ENCODE measurements at places on chromosomes 1 and 21. TPM values are rescaled to one million over a fixed set of nuclear protein-coding genes. Genes with fewer than 3 reads are reported as not detected.

Gene C1orf116
- not detected for total RNA-seq

Gene KLF18
- not detected for total RNA-seq

Gene TTLL10
- total RNA-seq = 0.15 TPM

Gene MPZ
- 3.0 TPM for total RNA-seq

GRCh38 chr1:43206600-43207228 is 34.6 kb downstream of the CFAP57 start:
- H3K4me3 ChIP-seq = no peak overlapping the region
- no peaks in the 10 kb centered on the region for H3K4me1 ChIP-seq
- H3K27ac ChIP-seq = no peak overlapping the region
- peaks cover 2% of the 10 kb centered on the region for H3K27me3 ChIP-seq
- DNase-seq = no peak

- peaks cover 7% of the 10 kb centered on the region for H3K36me3 ChIP-seq
- no peak for DNase-seq
- H3K4me1 ChIP-seq = peaks cover 20% of the 10 kb centered on the region
- peaks cover 4% of the 10 kb centered on the region for H3K27me3 ChIP-seq
- H3K4me3 ChIP-seq = no peak overlapping the region
- H3K27ac ChIP-seq = no peak overlapping the region
Measured at GRCh38 chr1:231966983-231967382, 340.4 kb downstream of the DISC1 start.

- H3K27ac ChIP-seq = peak overlapping the region; percentile 89
- H3K27me3 ChIP-seq = no peaks in the 10 kb centered on the region
- DNase-seq = peak; percentile 15
Measured at GRCh38 chr1:230067419-230067870, 407 bp downstream of the GALNT2 start.

DNA sequence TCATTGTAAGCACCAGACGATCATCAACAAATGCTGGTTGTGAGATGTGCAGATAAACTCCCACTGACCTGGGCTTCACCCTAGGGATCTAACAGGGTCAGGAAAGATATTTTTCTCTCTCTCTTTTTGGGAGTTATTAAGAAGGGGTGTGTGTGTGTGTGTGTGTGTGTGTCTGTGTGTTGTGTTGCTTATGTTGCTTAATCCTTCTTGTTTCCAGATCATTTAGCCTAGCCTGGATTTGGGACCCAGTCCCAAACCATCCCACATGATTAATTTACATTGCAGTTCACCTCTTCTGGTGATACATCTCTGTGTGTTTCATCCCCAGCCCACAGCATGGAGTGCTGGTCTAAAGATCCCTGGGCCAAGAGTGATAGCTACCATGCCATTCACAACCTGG is 122.8 kb upstream of the IPO9 start:
- H3K4me1 ChIP-seq = no peaks in the 10 kb centered on the region
- no peak for DNase-seq
- H3K27me3 ChIP-seq = peaks cover 8% of the 10 kb centered on the region
- H3K27ac ChIP-seq = no peak overlapping the region
- H3K4me3 ChIP-seq = no peak overlapping the region

GRCh38 chr1:64337475-64337874 is 132.5 kb upstream of the CACHD1 start:
- H3K27me3 ChIP-seq = no peaks in the 10 kb centered on the region
- no peak overlapping the region for H3K4me3 ChIP-seq
- H3K27ac ChIP-seq = no peak overlapping the region

- H3K4me1 ChIP-seq = no peaks in the 10 kb centered on the region
- H3K27me3 ChIP-seq = peaks cover 5% of the 10 kb centered on the region
- no peak for DNase-seq
- H3K27ac ChIP-seq = no peak overlapping the region
- H3K36me3 ChIP-seq = no peaks in the 10 kb centered on the region
Measured at GRCh38 chr1:186722711-186723309, 42.6 kb upstream of the PTGS2 start.

GRCh38 chr1:94269921-94270320 is 32.5 kb upstream of the ARHGAP29 start:
- no peaks in the 10 kb centered on the region for H3K36me3 ChIP-seq
- no peak overlapping the region for H3K4me3 ChIP-seq
- no peaks in the 10 kb centered on the region for H3K4me1 ChIP-seq
- DNase-seq = no peak
- H3K27ac ChIP-seq = no peak overlapping the region
- no peaks in the 10 kb centered on the region for H3K27me3 ChIP-seq

DNA sequence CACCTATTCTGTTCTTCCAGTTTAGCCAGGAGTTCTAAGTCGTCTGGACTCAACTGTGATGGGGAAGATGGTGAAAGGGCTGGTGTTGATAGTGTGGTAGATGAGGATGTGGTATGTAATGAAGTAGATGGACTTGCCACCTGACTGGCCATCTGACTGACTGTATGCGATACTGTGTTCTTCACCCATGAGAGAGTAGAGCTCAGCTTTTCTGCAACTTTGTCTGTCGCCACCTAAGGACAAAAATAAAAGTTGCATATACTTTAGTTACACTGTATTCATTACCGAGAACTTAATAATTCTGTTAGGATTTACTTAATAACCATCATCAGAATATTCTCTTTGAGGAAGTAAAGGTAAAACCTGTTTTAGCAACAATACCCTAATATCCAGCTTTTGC is 48.5 kb downstream of the EVI5 start:
- no peak for DNase-seq
- H3K4me3 ChIP-seq = no peak overlapping the region
- H3K27me3 ChIP-seq = peaks cover 4% of the 10 kb centered on the region
- H3K36me3 ChIP-seq = no peaks in the 10 kb centered on the region

- H3K27me3 ChIP-seq = peaks cover 2% of the 10 kb centered on the region
- H3K4me3 ChIP-seq = no peak overlapping the region
- no peaks in the 10 kb centered on the region for H3K4me1 ChIP-seq
Measured at GRCh38 chr1:192877283-192877886, 68.5 kb downstream of the RGS2 start.

DNA sequence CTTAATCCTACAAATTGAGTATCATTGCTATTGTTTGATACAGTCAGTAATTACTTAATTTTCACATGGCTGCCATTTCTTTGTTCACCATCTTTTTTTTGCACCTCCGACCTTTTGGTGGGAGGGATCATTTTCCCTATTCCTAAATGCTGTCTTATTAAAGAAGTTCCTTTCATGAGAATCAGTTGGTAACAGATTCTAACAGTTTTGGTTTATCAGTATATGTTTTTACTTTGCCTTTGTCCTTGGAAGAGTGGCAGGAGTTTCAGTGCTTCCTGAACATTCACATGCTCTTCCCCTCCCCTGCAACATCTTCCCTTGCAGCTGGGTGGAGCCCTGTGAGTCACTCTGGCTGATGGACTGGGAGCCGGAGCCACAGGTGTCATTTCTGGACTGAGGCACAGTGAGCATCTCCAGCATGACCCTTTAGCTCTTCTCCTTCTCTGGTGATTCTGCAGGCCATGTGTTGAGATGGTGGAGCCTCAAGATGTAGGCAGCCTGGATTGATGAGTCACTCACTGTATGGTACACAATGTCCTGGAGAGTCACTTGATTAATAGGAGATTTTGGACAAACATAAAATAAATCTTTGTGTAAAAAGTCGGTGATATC is 217.7 kb downstream of the URB2 start:
- H3K27me3 ChIP-seq = peaks cover 16% of the 10 kb centered on the region
- H3K36me3 ChIP-seq = no peaks in the 10 kb centered on the region
- no peaks in the 10 kb centered on the region for H3K4me1 ChIP-seq
- no peak overlapping the region for H3K27ac ChIP-seq
- no peak overlapping the region for H3K4me3 ChIP-seq

GRCh38 chr1:52182874-52183400 is 41.0 kb downstream of the ZFYVE9 start:
- no peaks in the 10 kb centered on the region for H3K36me3 ChIP-seq
- H3K27me3 ChIP-seq = no peaks in the 10 kb centered on the region
- no peak overlapping the region for H3K4me3 ChIP-seq

Measured in activated T-helper 1 cell treated with anti-CD3 and anti-CD28 coated beads, Interleukin-12 subunit alpha, Interleukin-12 subunit beta, Interleukin-2, Interleukin-4 antibody, amounts not matched to agents 30 ng/mL and 10 ng/mL and 1 ng/mL, durations not matched to agents 14 hours and 24 hours and 36 hours (primary cell).